ENCODE measurements at places on chromosomes 1 and 21.
A peak's percentile ranks its signal among the peaks of the same experiment; 100 is the strongest.

DNA sequence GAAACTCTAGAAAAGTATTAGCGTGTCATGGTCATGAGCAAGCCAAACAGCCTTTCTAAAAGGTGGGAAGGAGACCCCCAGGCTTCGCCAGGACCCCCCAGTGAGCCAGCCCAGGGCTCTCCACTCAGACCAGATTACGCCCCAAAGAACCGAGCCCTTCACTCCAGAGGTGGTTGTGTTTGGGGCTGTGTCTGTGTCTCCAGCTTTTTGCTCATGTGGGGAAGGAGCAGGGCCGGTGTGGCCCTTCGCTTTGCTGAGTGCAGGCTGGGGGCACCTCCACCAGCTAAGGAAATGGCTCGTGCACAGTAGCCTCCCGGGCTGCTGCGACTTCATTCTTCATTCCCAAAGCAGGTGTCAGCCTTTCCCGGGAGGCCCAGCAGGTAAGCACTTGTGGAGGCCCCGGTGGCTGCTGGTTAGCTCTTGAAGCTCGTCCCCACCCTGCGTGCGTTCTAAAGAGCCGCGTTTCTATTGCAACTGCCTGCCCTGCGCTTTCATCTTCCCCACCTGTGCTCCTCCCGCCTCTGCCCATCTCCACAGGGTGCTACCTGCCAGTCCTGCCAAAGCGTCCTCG, 531 bp downstream of the TSPEAR start:
- DNase-seq, result peak; percentile 98

DNA sequence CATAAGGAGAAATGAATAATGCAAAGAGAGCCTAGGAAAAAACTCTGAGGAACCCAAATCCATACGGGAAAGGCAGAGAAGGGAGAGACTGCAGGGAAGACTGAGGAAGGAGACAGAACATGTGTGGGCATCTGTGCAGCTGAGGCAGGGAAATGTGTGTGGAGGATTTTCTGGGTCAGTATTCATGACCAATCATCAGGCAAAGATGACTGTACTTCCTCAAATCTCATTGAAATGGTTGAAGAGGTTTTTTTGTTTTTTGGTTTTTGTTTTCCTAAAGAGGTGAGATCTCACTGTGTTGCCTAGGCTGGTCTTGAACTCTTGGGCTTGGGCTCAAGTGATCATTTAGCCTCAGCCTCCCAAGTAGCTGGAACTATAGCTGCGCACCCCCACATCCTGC, 15.7 kb downstream of the DIP2A start:
- DNase-seq, result no peak

DNA sequence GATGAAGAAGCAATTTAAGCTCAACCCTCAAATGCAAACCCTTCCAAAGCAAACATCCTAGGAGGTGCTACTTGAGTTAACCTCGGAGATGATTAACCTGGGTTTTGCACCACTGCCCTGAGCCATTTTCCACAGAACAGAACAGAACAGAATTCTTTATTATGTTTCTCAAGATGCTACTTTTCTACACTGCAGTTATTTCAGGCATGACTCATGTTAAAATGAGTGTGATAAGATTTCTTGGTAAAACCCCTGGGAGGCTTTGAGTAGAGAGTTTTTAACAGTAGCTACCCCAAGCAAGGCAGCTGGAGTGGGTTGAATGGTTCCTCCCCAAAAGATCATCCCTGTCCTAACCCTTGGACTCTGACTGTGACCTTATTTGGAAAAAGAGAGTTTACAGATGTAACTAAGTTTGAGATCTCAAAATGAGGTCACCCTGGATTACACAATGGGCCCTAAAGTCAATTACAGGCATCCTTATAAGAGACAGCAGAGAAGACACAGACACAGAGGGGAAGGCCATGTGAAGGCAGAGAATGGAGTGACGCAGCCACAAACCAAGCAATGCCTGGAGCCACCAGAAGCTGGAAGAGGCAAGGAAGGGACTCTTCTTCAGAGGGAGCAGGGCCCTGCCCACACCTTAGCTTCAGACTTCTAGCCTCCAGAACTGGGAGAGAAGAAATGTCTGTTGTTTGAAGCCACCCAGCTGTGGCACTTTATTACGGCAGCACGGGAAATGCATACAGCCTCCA, 153.4 kb downstream of the ETS2 start:
- DNase-seq, result no peak

- peak; percentile 28 for DNase-seq
Measured at GRCh38 chr1:103900005-103900404, 150.3 kb downstream of the AMY1C start.
